ENCODE measurements at places on chromosomes 5 and 9.

- peak; percentile 87 for DNase-seq
Measured at GRCh38 chr5:177403792-177404640, 3.6 kb upstream of the PFN3 start.

GRCh38 chr5:137935190-137935589, 45.9 kb downstream of the PKD2L2 start:
- DNase-seq: no peak

- no peak for DNase-seq
Measured at GRCh38 chr5:179829732-179830435, 9.2 kb downstream of the SQSTM1 start.

GRCh38 chr5:143987751-143988560, 176.0 kb downstream of the HMHB1 start:
- no peak for DNase-seq

DNA sequence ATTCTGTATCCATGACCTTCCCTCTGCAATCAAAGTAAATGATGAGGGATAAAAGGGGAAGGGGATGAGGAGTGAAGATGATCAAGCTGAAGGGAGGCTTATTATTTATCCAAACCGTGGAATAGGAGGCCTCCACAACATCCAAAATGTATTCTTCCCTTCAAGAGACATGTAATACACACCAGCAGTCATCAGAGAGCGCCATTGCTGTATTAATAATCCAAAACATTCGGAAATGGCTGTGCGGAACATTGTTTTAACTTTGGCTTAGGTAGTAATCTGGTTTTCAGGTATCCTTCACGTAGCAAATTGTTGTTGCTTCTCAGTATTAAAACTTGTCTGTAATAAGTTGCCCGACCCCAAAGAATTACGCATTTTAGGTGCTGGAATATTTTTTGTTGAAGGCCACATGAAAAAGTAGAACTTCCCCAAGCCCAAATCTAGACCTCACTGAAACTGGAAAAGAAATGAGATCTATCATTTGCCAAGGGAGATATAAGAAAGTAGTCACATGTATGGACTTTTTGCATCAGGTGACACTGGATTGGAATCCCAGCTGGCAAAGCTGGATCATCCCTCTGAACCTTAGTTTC, 2.6 kb upstream of the BOD1 start:
- peak; percentile 67 for DNase-seq

- DNase-seq: no peak
Measured at GRCh38 chr9:98962181-98962560, 18.5 kb downstream of the COL15A1 start.

DNA sequence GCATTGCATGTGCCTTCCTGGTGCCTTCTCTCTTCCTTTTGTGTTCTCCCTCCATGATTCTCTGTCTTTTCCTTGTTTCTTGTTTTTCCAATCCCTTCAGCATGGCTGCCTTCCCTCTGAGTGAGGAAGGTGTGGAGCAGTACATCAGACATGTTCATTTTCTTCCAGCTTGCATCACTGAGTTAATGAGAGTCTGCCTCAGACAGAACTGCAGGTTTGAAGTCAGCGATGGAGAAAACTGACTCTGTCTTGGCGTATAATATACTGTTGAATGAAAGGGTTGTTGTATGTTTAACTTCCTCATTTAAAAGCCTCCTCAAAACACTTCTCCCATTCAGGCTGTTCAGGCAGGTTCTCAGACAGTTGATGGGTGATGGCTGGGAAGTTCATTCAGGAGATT, 129.3 kb downstream of the KDM4C start:
- DNase-seq: no peak

- DNase-seq: no peak
Measured at GRCh38 chr5:5342784-5343183, 79.7 kb upstream of the ICE1 start.

DNA sequence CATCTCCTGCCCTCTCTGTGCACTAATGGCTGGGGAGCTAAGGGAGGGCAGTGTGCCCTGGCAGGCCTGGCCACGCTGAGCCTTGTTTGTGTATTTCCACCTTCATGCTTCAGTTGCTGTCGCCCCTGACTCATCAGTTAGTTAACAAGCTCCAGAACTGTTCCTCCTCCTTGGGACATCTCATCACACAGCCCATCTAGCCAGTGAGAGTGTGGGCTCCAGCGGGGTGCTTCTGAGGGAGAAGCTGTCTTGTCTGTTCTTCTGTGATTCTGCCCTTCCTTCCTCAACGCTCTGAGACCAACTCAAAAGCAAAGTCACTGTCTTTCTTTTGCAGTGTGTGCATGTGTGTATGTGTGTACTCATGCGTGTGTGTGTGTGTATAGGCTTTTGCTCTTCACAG, 58.3 kb upstream of the CPEB4 start:
- DNase-seq: no peak

DNA sequence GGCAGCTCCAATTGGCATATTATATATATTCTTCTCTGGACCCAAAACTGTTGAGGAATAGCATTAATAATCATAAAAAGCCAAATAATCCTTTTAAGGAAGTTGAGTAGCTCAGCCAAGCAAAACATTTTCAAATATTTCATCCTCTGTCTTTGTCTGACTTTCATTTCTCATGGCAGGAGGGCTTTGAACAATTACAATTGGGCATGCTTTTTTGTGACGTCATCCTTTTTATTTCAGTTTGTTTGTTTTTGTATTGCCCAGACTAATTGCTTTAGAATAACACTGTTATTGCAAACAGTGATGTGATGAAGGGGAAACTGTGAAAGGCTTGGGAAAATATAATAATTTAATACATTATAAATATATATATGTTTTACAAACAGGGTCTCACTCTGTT, 65.2 kb upstream of the MAP1B start:
- DNase-seq: no peak

GRCh38 chr5:104412649-104413240, 850.2 kb upstream of the NUDT12 start:
- peak; percentile 61 for DNase-seq

DNA sequence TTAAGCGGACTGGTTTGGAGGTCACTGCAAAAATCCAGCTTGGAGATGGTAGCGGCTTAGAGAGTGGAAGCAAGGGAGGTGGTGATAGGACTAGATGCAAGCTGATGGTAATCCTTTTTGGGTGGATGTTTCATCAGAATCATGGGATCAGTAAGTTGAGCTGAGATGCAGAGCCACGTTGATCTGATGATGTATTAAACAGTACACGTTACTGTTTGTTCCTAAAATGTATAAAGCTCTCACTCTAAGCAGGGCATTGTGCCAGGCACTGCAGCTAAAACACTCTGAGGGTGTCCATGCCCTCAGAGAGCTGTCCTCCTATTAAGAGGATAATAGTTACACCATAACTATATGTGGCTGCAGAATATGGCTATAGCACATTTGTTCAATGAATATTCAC, 93.1 kb downstream of the JAKMIP2 start:
- DNase-seq: no peak

DNA sequence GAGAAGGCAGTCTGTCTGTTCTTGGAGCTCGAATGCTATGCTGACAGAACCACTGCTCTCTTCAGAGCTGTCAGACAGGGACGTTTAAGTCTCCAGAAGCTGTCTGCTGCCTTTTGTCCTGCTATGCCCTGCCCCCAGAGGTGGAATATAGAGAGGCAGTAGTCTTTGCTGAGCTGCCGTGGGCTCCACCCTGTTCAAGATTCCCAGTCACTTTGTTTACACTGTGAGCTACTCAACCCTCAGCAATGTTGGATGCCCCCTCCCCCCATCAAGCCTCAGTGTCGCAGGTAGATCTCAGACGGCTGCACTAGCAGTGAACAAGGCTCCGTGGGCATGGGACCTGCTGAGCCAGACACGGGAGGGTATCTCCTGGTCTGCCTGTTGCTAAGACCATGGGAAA, 344.2 kb downstream of the TMEM161B start:
- DNase-seq: peak; percentile 41

- DNase-seq: no peak
Measured at GRCh38 chr9:13975611-13976290, 338.2 kb downstream of the NFIB start.

GRCh38 chr9:110152704-110153374, 55.1 kb downstream of the C9orf152 start:
- DNase-seq: no peak

DNA sequence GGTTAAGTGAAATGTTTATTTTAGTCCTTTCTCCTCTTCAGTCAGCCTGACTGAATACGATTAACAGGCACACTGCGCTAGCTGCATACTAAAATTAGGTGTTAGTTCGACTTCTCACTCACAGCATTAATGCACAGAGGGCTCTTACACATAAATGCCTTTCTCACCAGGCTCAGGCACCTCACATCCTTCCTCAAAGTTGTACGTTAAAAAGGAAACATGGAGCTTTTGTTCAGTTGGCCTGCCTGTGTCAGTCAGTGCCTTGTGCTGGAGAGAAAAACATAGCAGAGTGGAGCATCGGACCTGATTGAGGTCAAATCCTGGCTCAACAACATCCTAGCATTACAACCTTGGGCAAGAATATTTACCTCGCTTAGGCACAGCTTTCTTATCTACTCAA, 236.0 kb upstream of the ZNF462 start:
- no peak for DNase-seq

- DNase-seq: no peak
Measured at GRCh38 chr9:92291577-92291976, 1.9 kb downstream of the IARS1 start.

DNA sequence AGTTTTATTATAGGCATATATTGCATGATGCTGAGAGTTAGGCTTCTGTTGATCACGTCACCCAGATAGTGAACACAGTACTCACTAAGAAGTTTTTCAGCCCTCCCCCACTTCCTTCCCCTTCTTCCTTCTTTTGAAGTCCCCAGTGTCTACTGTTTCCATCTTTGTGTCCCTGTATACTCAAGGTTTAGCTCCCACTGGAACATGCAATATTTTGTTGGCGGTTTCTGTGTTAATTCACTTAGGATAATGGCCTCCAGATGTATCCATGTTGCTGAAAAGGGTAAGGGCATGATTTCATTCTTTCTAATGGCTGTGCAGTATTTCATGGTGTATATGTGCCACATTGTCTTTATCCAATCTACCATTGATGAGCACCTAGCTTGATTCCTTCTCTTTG, 764.3 kb downstream of the MTRR start:
- no peak for DNase-seq

DNA sequence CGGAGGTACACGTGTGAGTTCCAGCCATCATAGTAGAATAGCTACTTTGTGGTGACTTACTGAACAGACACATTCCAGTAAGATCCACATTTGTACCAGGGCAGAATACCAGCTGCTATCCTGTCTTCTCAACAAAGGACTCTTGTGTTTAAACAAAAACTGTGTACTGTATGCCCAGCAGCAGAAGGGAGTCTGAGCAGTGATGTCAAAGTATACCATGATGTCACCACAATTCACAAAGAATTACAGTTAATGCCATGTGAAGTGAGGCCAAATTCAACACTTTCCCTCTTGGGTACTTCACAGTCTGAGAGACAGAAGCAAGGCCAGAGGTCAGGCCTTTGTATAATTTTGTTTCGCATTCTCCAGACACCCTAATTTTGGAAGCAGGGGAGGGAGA, 137.0 kb downstream of the ADAMTSL1 start:
- no peak for DNase-seq

GRCh38 chr9:69584759-69585158, 87.4 kb downstream of the APBA1 start:
- no peak for DNase-seq

- DNase-seq: no peak
Measured at GRCh38 chr5:64814073-64814472, 45.3 kb downstream of the CWC27 start.

GRCh38 chr5:137254119-137255090, 244.7 kb downstream of the SPOCK1 start:
- no peak for DNase-seq

DNA sequence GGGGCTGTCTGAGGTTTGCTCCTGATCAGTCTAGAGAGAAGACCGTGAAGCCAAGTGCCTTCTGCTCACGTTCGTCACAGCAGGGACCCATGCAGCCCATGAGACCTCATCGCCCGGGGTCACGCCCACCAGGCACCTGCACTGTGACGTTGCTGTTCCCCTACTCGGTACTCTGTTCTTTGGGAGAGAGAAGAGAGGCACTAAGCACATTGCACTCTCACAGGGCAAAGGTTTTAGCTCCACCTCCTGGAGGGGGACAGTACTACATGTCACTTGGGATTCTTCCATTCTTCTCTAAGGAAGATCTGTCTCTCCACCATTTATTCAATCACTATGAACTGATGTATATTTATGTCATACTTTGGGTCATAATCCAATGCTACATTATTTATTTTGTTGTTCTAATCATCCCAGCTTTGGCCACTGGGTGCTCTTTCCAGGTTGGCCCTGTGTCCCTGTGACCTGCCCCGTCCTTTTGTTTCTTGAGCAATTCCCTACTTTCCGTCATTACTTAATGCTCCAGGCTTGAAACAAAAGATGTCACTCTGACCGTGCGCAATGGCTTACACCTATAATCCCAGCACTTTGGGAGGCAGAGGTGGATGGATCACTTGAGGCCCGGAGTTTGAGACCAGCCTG, 31.4 kb upstream of the BRD3 start:
- DNase-seq: peak; percentile 69

DNA sequence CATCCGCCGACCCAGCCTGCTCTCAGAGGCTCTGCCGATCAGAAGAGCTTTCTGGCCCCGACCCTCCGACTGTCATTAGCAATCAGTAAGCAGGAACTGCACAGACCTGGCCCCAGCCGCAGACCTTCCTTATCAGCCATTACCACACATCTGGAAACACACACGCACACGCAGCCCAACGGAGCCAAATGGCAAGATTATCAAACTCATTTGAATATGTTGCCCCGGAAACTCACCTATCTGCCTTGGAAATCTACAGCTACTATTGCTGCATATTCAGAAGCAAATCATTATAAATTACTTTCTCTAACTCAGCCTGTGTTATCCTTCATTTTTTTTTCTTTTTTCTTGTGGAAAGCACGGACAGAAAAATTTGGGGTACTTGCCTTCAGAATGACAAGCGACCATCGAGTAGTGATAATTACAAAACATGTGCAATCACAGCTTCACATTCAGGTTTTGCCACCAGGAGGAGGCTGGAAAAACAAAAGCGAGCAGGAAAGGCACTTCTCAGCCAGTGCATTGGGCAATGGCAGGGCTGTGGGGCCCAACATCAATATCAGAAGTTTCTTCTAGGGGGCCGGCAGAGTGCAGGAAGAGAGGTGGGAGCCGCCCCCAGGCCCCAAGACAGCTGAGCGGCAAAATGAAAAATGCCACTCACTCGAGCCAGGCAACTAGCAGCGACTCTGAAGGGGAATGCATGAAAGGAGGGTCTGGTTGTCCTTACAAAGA, 122.3 kb downstream of the VAV2 start:
- DNase-seq: no peak

DNA sequence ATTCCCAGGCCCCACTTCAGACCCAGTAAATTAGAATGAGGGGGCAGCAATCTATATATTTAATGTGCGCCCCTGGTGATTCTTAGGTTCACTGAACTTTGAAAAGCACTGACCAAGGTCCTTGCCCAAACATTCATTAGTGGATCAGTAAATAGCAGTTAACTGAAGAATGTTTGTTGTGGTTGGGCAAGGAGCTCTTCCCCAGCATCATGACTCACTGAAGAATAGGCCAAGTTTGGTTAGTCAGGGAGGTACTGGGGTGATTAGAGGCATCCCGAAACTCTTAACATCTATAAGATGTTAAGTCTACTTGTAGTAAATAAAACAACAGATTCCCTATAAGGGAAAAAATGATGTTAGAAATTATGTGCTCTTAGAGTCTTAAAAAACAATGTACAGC, 833 bp upstream of the MROH2B start:
- DNase-seq: no peak

GRCh38 chr9:96460470-96460869, 10.5 kb downstream of the HABP4 start:
- no peak for DNase-seq

Data from Caco-2 (cell line).